ENCODE measurements at places on chromosomes 11 and 22. TPM values are rescaled to one million over a fixed set of nuclear protein-coding genes. Genes with fewer than 3 reads are reported as not detected.

The SLC7A4 gene
- total RNA-seq: 0.89 TPM

The HPX gene
- 2.8 TPM for total RNA-seq

The FAT3 gene
- total RNA-seq: 2.2 TPM

The MMP8 gene
- total RNA-seq: 2.3 TPM

The OR2AT4 gene
- 2.0 TPM for total RNA-seq

The YPEL4 gene
- 2.1 TPM for total RNA-seq

The BATF2 gene
- total RNA-seq: 2.9 TPM

The C11orf91 gene
- total RNA-seq: not detected

The SDHD gene
- 75.5 TPM for total RNA-seq

The POU2AF1 gene
- 1.2 TPM for total RNA-seq

The APOL4 gene
- total RNA-seq: 9.8 TPM

The PNPLA5 gene
- total RNA-seq: not detected

- DNase-seq: no peak
Measured at GRCh38 chr11:19441288-19441687, 200.5 kb upstream of the E2F8 start.

DNA sequence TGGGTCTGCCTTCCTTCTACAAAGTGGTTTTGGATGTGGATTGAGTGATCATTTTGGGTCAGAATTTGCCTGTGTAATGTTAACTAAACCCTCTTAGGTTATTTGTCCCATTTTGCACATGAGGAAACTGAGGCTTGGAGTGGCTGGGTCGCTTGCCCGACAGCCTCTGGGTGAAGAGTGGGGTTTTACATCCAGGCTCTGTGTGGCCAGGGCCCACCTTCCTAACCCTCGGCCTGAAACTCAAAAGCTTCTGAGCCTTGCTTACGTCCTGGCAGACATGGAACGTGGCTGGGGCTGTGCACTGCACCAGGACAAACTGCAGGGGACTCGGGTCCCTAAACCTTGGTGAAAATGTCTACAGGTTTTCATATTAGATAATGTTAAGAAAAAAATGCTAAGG is 542.4 kb downstream of the TBC1D22A start:
- no peak for DNase-seq

GRCh38 chr22:27801616-27802345 is at the start of gene MN1:
TSS of gene MN1 (minus strand) at chr22:27801756. CDS start at chr22:27800543, 1,213 bp downstream.
- DNase-seq: peak; percentile 82

DNA sequence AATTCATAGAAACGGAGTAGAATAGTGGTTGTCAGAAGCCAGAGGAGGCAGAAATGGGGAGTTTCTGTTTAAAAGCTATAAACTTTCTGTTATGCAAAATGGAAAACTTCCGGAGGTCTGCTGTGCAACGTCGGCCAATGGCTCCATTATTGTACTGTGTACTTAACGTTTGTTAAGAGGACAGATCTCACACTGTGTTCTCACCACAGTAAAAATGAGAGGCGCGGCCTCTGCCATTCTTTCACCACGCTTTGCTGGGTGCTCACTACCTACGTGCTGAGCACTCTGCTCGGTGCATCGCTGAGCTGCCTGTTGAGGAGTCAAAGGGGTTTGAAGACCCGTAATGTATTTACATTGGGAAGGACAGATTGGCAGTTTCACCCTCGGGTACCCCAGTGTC is 218.8 kb upstream of the B3GAT1 start:
- no peak for DNase-seq

DNA sequence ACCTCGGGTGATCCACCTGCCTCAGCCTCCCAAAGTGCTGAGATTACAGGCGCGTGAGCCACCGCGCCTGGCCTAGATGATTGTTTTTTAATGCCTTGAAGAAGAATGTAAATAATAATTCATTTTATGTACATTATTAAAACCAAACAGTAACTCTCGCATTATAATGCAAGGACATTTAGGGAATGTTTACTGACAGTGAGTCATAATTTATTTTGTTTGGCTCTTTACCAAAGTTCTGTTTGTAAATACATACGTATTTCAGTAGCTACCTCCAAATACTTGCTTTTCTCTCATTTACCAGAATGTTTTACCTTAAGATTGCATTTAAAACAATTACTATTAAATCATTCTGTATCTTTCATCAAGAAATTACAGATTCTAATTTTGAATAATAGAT is 3.0 kb downstream of the RAB39A start:
- no peak for DNase-seq

GRCh38 chr11:118088531-118088930 is 1.8 kb upstream of the SMIM35 start:
- DNase-seq: no peak

DNA sequence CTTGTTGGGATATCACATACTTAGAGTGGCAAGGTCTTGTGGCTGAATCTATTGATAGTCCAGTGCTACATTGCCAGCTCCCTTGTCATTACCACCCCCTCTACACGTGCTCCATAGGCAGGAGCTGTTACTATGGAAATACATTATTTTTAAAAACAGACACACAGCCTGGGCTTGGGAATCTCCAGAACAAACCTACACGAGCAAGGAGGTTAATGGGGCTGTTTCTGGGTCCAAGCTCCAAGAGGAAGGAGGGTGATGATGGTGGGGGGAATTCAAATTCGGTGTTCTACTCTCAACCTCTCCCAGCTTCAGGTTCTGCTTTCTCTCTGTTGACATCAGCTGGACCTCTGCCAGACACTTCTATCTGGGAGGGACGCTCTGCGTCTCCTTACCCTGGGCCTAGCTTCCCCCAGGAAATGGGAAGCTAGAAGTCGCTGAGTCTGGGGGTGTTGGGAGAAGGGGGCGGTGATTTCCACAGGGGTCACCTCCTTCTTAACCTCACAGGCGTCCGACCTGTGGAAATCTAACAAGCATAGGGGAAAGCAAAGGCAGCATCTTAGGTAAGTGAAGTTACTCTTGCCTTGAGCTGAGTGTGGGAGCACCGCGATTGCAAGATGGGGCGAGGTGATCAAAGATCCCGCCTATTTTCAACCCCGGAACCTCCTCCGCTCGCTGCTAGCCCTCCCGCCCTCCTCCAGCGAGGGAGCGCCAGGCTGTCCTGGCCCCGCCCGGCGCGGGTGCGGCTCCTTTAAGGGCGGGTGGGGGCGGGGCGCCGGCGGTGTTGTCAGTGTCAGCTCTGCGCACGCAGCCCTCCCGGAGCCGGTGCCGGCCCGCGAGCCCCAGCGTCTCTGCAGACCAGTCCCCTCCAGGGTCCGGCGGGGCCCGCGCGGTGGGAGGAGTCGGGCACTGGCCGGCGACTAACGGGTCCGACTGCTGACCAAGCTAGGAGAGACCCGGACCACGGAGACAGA is at the start of gene C2CD2L:
Gene C2CD2L (plus strand): TSS at position 781 of the 974 bp plus-strand sequence. CDS start 398 bp downstream, outside the sequence.
- peak; percentile 91 for DNase-seq

GRCh38 chr11:99015634-99016454 is 4.9 kb upstream of the CNTN5 start:
- DNase-seq: no peak

- no peak for DNase-seq
Measured at GRCh38 chr11:12838463-12839123, 164.4 kb downstream of the TEAD1 start.

GRCh38 chr11:113404859-113405430 is 17.4 kb downstream of the ANKK1 start:
- no peak for DNase-seq

- DNase-seq: peak; percentile 47
Measured at GRCh38 chr11:117180020-117180419, 1.5 kb downstream of the SIDT2 start.

DNA sequence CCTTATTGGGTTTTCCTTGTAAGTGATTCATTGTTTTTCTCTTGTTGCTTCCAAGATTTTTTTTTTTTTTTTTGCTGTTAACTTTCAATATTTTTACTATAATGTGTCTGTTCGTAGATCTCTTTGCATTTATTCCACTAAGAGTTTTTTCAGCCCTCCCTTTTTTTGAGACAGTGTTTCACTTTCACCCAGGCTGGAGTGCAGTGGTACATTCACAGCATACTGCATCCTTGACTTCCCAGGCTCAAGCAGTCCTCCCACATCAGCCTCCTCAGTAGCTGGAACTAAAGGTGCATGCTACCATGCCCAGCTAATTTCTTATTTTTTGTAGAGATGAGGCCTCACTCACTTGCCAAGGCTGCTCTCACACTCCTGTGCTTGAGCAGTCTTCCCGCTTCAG is 1282.0 kb upstream of the CNTN5 start:
- DNase-seq: no peak

GRCh38 chr11:2269601-2270321 is 627 bp downstream of the ASCL2 start:
- peak; percentile 63 for DNase-seq

DNA sequence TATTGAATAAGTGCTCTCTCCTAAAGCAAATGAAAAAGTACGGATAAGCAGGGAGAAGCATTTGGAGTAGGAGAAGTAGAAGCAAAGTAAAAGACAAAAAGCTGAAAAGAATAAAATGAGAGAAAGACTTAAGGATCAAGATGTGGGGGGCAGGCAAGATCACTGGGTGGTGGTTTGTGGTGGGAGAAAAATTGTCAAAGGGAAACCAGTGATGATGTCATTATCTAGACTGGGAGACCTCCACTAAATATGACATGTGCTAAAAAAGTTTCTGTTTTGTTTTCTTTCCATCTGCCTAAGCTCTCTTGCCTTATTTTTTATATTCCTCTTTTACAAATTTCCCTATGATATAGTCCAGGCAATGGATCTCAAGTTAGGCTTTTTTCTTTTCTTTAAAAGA is 14.8 kb upstream of the MAML2 start:
- DNase-seq: no peak

GRCh38 chr11:95327273-95327948 is 96.4 kb upstream of the SESN3 start:
- no peak for DNase-seq

DNA sequence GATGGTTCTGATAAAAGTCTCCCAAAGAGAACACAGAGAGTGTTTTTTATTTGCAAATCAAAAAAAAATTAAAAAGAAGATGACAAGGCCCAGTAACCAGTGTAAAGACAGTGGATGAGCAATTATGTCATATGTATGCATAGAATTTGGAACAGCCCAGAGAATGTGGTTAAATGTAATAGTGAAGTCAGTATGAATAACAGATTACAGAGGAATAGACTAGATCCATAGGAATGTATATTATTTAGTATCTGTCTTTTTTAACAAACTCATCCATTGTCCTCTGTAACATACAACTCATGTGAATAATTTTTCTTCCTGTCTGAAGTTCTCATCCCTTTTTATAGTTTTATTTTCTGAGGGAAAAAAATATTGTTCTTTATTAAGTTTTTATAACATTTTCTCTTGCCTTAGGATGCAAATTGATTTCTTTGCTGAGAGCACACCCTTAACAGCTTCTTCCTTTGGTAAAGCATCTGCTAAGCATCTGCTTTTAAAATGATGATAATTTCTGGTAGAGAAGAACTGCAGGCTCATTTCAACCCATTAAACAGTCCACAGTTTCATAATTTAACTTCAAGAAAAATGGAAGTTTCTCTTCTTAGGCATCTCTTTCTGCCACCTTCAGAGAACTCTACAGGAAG is 266.5 kb upstream of the MTNR1B start:
- DNase-seq: no peak

DNA sequence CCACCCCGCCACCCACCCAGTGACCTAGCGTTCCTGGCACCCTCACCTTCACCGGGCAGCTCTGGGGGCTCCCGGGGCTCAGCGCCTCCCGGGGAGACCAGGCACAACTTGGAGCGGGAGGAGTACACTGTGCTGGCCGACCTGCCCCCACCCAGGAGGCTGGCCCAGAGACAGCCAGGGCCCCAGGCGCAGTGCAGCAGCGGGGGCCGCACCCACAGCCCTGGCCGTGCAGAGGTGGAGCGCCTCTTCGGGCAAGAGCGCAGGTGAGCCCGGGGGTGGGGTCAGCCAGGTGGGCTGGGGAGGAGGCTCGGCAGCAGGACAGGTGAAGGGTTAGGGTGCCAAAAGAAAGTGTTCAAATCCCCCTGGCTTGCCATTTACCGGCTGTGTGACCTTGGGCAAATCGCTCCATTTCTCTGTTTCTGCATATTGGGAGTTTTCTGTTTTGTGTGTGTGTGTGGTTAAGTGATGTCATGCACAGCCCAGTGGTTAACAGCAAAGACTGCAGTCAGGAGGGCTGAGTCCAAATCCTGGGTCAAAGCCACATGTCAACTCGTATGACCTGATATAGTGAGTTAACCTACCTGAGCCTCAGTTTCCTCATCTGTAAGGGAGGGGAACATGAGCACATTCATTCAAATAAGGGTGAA is 29.5 kb downstream of the TRIOBP start:
- no peak for DNase-seq

DNA sequence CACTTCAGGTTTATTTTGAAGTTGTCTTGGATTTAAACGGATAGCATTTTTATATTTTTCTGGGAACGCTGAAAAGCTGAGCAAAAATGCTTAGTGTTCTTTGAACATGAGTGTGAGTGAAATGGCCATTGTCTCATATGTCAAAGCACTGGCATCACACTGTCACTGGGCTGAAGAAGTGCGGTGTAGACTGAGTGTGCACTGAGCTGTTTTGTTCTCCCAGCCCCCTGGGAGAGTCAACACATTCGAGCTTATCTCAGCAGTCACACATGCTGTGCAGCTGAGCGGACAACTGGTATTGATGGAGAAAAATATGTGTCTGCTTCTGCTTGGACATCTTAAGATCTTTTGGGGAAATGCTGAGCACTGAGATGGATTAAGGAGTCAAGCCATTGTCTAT is 90.8 kb downstream of the TECTA start:
- DNase-seq: no peak
